Nucleus accumbens (tissue), 56 donors: ENCODE measurements at places on chromosomes 2 and 18.

- no peak for DNase-seq
Measured at GRCh38 chr2:37532503-37532902, 138.9 kb downstream of the CDC42EP3 start.

GRCh38 chr2:145503511-145503910, 983.6 kb upstream of the ZEB2 start:
- DNase-seq, result no peak

DNA sequence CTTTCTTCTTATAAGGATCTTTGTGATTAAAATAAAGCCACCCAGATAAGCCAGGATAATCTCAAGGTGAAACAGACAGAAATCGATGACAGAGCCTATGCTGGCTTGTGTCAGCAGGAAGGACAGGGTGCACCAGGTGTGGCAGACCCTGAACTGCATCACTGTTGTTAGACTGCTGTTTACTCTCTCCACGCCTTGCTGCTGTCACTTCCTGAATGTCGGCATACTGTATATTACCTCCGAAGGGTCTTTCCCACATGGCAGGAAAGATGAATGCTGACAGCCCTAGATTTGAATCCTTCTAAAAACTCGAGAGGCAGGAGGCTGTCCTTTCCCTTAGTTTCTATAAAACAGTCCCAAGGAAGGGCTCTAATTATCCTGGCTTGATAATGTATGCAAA, 18.9 kb upstream of the TMEM163 start:
- no peak for DNase-seq

DNA sequence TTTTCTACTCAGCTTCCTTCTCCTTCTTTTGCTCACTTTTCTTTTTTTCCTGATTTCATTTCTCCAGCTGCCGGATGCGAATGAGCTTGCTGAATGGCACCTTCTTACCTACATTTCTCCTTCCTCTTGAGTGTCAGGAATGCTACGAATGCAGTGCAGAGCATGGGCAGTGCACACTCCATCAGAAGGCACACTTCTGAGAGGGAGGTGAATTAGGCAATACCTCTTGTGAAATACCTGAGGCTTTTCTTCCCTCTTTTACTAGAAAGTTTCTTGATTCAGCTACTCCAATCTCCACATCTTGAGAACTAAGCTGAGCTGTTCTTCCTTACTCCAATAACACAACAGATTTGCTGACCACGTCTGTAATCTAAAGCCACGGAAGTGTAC, 51.1 kb downstream of the PLEKHM3 start:
- DNase-seq, result no peak

DNA sequence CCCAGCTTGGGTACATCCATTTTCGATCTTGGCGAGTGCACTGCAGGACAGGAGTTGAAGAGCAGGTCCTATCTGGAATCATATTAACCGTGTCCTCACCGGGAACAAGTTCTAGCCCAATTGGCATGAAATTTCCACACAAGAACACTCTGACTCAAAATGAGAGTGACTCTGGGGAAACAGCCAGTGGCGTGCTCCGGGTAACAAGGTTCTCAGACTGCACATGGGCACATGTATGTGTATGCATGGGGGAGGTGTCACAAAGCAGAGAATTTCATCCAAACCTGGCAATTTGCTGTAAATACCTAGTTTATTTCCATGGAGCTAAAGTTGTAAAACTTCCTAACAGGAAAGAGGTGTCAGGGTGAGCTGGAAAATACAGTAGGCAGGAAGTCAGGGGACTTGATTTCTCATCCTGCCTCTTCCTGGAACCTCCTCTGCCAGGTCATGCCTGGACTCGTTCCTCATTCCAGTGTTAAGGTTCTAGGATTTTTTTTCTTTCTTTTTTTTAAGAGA, 1.7 kb downstream of the TUBB6 start:
- no peak for DNase-seq

DNA sequence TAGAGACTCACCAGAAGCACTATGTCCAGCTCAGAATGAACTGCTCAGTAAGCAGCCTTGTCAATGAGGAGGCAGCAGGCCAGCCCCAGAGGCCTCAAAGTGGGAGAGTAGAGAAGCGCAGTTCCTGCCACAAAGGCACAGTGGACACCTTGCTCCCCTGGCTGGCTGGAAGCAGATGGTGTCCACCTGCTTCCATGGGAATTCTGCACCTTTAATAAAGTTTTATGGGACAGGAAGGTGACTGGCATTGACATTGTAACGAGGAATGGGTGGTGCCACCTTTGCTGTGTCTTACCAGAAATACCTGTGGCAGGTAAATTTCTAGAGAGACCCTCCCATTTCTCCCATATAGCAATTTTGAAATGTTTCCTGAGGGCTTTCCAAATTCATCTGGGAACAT, 6.7 kb upstream of the IL1B start:
- DNase-seq, result no peak

GRCh38 chr2:28833740-28834470, 23.3 kb downstream of the SPDYA start:
- DNase-seq, result no peak

DNA sequence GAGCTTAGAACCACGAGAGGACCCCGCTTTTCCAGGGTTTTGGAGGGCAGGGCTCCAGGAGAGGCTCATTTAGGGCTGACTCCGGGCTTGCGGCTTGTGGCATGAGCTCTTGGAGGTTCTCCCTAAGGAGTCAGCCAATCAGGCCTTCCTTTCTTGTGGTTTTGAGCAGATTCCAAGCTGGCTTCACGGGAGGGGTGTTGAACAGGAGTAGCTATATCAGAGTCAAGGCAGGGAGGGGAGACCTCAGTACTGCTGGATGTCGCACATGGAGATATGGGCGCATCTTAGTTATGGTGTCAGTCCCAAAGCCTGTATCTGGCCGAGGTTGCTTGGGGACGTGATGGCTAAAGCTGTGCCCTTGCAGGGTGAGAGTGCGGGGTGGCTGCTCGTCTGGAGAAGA, 98.6 kb downstream of the AGAP1 start:
- no peak for DNase-seq

DNA sequence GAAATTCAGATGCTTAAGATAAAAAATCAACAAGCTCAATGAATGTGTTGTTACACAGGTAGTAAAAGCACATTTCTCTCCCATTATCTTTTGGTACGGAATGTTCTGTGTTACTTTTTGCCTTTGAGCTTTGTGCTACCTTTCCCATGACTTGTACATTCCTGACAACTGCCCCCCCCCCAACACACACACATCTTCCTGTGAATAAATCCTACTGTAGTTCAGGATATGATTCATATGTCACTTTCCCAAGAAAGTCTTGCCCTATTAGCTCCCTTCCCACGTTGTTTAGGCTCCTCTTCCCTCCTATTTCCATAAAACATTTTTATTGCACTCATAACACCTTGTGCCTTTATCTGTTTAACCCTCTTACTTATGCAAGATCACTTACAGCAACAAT, 442.6 kb upstream of the LRATD1 start:
- DNase-seq, result no peak

- no peak for DNase-seq
Measured at GRCh38 chr2:223297788-223298187, 245.8 kb downstream of the KCNE4 start.

DNA sequence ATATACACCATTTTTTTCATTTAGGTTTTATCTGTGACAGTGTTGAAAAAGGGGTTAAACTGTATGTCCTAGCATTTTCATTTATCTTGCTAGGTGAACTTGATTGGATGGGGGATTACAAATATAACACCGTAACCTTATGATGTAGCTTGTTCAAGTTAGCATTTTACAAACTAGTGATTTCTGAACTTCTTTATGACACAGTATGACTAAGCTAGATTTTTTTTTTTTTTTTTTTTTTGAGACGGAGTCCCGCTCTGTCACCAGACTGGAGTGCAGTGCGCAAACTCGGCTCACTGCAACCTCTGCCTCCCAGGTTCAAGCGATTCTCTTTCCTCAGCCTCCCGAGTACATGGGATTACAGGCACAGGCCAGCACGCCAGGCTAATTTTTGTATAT, 47.1 kb downstream of the KCMF1 start:
- no peak for DNase-seq

- DNase-seq, result no peak
Measured at GRCh38 chr2:136013136-136013685, 27.8 kb upstream of the DARS1 start.

GRCh38 chr18:31683106-31683505, 1.3 kb downstream of the B4GALT6 start:
- no peak for DNase-seq

DNA sequence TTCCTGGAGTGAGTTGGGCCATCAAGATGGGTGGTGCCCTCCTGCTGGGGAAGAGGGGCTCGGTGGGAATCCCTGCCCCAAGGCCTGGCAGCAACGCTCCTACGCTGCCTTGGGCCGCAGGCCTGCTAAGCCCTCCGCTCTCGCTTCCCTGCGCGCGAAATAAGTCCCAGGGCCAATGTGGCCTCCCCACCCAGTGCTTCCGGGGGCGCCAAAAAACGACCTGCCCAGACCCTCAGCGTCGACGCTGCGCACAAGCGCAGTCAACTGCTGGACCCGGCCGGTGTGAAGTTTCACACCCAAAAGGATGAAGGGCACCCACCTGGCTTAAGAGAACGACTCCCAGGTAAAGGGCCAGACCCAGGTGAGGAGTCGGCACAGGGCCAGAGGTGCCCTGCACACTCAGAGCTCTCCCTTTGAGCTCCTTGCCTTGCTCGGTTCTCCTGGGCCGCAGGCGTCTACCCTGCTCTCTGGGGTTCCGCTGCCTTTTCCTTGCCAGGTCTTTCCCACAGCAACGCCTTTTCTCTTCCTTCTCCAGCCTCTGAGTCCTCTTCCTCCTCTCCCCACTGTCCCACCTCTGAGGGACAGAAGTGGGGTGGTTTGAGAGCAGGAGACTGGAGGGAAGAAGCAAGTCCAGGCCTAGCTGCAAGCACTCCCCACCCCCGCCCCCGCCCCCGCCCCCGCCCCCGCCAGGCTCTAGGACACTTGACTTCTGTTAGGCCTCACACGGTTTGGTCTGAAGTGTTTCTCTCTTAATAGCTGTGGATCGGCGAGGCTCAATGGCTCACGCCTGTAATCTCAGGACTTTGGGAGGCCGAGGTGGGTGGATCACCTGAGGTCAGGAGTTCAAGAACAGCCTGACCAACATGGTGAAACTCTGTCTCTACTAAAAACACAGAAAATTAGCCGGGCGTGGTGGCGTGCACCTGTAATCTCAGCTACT, at the start of gene DNAJC5G:
Gene DNAJC5G (plus strand): TSS at position 223 of the 940 bp plus-strand sequence. CDS start 1,296 bp downstream, outside the sequence.
- DNase-seq, result no peak

GRCh38 chr2:47631792-47632398, 151.1 kb upstream of the MSH6 start:
- no peak for DNase-seq

- DNase-seq, result no peak
Measured at GRCh38 chr2:85462322-85462721, 43.8 kb downstream of the SH2D6 start.

GRCh38 chr2:155215037-155215707, 516.7 kb downstream of the KCNJ3 start:
- no peak for DNase-seq

DNA sequence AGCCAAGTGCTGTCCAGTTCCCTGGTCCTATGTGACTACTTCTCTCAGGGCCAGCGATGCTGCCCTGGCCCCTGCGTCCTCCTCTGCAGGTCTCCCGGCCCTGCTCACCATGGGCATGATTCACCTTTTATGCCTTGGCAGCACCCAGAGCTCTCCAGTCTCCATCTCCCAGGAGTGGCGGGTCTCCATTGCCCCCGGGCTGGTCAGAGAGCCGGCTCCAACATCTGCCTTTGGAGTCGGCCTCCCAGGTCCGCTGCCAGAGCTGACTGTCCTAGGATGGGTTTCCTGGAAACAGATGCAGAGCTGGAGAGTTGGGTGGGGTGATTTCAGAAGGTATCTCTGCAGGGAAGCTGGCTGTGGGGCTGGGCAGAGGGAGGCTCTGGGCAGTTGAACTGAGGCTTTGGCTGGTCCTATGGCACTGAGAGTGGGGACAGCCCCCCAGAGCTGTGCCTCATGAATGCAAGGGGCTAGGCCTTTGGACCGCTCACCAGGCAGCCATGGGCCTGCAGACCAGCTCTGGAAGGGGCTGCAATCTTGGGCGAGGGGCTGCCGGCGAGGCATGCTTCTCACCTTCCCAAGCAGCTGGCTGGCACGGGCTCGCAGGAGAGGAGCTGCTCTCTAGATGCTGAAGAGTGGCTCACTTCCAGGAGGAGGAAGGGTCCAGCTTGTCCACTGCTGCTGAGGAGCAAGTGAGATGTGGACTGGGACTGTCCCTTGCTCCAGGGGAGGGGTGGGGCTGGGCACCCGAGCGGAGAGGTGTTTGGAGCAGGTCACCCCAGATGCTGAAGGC, 59.8 kb upstream of the HS6ST1 start:
- no peak for DNase-seq

DNA sequence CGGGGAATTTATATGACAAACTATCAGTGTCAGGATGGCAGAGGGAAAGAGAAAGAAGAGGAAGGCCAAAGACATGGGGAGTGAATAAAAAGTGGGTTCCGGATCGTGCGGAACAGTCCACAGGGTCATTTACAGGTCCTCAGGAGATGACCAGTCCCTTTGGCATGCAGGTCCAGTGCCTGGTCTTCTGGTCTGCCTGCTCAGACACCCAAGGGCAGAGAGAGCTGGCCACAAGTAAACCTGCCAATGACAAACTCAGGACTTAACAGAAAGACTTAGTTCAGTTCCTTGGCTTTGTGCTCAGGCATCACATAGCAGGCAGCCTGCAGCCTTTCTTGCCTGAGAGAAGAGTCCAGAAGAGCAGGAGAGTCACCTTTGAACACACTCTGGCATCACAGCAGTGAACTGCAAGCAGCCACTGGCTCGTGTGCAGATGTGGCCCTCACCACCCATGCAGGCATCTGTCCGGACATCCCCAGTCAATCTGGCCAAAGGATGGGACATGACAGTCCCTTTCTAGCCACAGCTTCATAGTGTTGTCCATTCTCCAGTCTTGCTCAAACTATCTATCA, 14.0 kb downstream of the TMEM127 start:
- peak; percentile 29 for DNase-seq

DNA sequence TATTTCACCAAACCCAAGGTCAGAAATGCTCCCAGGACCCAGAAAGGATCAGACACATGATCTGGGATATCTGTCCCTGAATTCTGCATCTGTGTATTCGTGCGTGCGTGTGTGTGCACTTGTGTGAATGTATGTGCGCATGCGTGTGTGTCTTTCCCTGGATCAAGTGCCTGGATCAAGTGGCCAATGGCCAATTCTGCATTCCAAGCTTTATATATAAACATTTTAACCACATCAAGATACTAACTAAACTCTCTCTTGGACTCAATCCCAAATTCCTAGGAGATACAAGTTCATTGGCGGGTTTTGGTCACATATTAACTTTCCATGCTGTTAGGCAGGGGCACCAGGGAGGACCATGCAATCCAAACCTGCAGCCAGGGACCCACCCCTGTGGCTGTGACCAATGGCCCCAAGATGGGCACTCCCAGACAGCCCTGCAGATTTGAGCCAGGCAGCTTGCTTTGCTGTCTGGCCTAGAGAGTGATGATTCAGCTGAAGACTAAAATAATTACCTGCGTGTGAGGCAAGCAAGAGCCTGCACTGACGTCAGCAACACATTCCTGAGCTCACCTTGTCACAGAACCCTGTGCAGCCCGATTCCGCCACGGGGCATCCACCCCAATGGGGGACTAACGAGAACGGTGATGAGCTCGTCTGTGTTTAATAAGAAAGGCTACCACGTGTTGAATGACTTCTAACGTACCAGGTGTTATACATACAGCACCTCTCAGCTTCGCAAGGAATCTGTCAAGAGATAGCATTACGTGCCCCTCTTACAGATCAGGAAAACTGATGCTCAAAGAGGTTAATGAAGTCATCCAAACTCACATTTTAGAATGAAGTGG, 45.3 kb upstream of the ROCK2 start:
- DNase-seq, result no peak

- DNase-seq, result no peak
Measured at GRCh38 chr2:241764275-241765241, 12.1 kb upstream of the GAL3ST2 start.
